ENCODE measurements at places on chromosomes 6 and 20.

GRCh38 chr6:41492261-41492891 lies 53.8 kb upstream of the FOXP4 start:
- no peak for DNase-seq

DNA sequence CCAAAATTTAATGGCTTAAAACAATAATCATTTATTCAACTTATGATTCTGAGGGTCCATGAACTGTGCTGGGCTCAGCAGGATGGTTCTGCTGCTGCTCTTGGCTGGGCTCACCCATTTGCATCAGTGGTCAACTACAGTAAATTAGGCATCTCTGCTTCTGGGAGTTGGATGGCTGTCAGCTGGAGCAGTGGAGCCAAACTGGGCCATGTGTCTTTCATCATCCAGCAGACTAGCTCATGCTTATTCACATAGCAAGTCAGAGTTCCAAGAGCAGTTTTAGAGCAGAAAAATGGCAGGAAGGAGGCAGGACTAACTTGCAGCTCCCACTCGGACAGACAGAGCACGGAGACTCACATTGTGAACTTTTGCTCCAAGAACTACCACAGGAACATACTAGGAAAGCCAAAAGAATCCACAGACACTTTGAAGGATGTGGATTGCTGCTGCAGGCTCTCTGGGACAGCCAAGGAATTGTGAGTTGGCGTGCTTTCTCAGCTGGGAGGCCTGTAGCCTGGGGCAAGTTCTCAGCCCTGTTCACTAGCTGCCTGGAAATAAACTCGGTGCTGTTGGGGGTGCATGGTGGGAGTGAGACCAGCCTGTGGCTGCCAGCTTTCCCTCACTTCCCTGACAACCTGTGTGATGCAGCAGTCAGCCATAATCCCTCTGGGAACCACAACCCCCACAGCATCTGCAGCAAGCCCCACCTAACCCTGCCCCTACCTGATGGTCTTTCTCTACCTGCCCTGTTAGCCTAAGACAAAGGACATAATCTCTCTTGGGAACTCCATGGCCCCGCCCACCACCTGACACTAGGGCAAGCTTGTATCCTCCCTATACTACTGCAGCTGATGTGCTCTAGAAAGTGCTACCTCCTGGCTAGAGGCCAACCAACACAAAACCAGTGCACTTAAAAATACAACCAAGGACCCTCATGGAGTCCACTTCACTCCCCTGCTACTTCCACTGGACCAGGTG lies 129.0 kb downstream of the JPH2 start:
- no peak for DNase-seq

DNA sequence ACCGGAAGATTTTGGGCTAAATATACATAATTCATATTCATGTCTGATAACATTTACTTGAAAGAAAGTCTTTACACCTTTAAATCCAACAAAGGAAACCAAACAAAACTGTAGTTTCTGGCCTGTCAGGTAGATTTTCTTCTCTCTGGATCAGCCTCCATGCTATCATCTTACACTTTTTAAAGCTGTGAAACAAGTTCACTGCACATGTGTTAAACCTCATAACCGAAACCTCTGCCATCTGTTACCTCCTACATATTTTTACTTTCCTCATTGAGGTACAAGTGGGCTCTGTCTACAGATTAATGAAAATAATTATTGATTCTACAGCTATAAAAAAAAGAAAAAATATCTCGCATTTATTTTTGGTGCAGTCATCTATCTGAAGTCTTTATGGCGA lies 149.9 kb downstream of the RALGAPA2 start:
- no peak for DNase-seq

- no peak for DNase-seq
Observed at GRCh38 chr6:87628881-87629280, 38.9 kb downstream of the ORC3 start.

- no peak for DNase-seq
Observed at GRCh38 chr6:137846274-137846673, 20.8 kb upstream of the TNFAIP3 start.

- no peak for DNase-seq
Observed at GRCh38 chr6:8139451-8139850, 37.1 kb upstream of the EEF1E1 start.

- no peak for DNase-seq
Observed at GRCh38 chr6:152721956-152722355, 24.3 kb downstream of the MYCT1 start.

GRCh38 chr6:27136978-27137814 lies 110.3 kb upstream of the PRSS16 start:
- DNase-seq, result no peak

DNA sequence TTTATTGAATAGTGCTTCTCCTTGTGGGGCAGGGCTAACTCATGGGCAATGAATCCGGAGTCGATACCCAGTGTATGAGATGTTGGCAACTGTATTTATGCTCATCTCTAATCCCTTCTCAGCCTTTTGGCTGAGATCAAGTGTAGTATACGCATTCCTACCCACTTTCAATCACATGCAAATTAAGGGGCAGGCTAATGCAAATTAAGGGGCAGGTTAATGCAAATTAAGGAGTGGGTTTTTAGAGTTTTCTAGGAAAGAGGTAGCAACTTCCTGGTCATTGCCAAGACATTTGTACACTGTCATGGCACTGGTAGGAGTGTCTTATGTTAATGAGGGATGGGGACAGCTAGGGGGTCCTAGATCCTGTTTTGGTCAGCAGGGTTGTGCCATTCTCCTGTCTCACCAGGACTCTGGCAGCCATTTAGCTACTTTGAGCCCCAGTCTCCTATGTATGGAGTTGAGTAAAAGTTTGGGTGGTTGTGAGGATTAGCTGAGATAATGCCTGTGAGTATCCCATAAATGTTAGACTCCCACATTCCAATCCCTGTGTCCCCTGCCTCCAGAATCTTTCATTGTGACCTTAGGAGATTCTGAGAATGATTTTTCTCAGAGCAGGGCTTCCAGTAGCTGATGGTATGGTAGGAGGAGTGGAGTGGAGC lies at the start of gene CNBD2:
Gene CNBD2, plus strand, starts transcription at position 612 of the 662 bp plus-strand sequence. CDS start 173 bp downstream, outside the sequence.
- no peak for DNase-seq

DNA sequence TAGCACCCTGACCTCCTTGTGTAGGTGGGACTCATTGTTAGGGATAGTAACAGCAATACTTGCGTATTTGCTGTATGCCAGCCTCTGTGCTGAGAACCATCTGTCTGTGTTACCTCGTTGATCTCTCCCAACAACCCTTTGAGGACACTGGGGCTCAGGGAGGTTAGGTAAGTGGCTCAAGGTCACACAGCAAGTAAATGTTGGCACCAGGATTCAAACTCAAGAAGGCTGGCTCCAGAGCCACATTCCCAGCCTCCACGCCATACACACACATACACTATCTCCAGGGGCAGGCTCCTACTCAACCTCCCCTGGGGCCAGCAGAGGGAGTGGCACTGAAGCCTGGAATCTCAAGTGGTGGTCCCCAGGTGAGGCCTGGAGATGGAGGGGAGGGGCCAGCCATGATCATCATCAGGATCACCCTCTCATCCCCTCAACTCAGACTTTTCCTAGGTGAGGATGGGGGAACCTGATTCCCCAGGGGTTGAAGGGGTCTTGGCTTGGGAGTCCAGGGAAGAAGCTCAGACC lies 109.4 kb downstream of the DLGAP4 start:
- no peak for DNase-seq

DNA sequence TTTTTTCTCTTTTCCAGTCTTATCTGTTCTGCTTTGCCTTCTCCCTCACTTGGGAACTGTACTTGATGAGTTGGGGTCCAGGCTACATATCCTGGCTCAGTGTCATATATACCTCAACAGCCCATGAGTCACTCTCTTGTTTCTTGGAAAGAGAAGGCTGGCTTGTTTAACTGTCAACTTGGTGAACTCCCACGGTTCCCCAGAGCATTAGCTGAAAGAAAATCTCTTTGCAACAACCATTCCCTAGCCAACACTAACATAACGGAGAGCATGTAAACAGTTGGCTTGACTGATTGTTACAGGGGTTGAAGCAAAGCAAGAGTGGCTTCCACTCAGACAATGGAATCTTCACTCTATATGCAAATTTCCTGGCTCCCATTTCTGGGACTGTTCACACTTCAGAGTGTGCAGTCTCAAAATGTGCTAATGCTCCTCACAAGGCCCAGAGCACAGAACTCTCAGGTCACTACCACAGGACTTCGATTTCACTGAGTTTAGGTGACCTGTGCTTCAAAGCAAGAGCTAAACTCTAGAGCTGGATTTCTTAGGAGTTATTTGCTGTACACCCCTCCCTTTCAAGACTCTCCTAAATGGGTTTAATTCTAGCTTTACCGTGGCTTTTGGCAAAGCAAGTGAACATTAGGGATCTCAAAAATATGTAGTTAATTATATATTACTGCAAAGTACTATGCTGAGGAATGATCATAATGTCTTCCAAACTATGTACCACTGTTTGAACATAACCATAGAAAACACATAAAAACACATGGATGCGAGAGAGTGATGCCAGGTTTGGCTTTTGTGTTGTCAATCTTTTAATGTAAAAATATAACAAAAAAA lies 609.8 kb downstream of the RFPL4B start:
- no peak for DNase-seq

DNA sequence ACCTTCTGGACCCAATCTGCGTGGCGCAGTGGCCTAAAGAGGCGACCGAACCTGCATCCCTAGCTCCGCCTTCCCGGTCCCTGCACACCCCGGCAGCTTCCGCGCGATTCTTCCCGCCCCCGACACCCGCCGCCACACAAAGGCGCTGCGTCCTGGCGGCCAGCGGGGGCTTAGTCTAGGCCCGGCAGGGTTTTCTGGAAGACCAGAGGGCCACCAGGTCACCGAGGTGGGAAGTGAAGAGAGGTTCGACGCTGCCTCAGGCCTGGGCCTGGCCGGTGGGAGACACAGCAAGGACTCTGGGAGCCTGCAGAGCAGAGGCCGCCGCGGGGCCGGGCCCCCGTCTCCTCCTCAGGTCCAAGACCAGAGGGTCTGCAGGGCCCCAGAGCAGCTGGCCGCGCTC lies 154.9 kb downstream of the OR2B2 start:
- DNase-seq, result peak; percentile 17

DNA sequence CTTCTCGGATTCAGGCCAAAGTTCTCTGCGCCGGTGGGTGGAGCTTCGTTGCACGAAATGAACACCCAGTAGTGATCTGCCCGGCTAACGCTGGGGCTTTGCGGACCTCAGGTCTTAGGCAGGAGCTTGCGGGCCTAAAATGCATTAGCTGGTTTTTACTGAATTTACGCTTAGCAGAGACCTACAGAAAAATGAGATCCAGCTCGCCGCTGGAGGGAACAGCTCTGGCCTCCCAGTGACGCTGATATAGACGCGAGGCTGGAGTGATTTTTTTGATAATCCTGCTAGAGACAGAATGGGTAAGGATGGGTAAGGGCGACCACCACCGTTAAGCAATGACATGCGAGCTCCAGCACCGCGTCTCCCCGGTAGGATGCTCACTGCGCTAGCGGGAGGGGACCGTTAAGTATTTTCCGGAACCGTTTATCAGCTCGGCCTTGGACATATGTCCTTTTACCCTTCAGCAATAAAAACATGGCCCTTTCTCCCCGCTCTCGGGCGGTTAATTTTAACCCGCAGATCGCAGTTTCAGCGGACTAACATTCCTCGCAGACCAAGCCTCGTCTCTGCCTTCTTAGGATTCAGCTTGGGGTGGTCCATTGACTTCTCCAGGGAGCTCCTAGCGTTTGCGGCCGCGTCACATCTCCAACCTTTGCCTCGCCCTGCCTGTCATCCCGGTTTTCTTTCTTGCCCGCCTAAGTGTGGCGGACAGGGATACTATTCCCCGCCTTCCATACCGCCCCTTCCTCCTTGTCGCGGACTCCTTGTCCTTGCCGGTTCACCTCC lies 109.3 kb downstream of the GPX5 start:
- DNase-seq, result no peak

DNA sequence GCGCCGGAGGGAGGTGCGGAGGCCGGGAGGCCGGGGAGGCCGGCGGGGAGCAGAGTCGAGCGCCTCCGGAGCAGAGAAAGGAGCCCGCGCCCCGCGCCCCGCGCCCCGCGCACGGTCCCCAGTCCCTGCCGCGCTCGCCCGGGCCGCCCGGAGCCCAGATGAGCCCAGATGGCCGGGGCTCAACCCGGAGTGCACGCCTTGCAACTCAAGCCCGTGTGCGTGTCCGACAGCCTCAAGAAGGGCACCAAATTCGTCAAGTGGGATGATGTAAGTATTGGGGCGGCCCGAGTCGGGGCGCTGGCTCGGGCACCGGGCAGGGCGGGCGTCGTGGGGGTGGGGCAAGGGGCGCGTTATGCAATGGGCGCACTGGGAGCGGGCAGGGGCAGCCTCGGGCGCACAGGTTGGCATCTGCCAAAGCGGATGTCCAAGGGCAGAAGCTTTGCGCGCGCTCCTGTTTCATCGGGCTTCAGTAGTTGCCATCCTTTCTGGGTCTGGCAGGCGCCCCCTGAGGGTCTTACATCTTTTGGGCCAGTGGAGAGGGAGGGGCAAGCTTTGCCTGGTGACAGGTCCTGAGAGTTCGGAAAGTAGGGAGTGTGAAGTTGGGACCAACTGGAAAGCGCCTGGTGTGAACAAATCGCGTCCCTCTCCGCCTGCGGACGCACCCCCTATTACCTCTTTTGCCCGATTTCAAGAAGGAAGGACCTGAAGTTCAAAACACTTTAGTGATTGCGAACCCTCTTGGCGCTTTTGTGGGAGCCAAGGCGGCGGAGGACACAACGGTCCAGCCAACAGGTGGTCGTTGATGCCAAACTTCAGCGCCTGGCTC lies 631 bp downstream of the PLCB1 start:
- DNase-seq, result no peak

GRCh38 chr20:52438326-52438963 lies 246.9 kb upstream of the ZFP64 start:
- no peak for DNase-seq

DNA sequence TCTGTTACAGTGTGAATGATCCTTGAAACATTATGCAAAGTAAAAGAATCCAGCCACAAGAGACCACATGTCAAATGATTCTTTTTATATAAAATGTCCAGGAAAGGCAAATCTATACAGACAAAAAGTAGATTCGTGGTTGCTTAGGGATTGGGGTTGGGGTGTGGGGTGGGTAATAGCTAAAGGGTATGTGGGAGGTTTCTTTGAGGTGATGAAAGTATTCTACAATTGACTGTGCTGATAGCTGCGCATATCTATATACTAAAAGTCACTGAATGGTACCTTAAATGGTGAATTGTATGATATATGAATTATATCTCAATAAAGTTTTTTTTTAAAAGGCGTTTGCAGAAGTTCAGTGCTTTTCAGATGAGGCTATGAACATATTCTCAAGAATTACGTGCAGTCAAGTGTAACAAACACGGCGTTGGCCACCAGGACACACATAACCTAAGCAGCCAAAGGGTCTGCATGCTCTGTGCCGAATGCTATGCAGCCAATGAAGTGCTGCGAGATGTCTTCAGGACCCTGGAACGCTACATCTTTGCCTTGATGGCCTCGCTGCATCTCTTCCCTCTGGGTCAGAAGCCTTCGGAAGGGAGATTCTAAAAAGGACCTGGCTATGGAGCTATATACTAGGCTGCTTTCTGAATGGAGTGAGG lies 96.9 kb downstream of the SCML4 start:
- DNase-seq, result no peak

GRCh38 chr20:37523911-37524700 lies 3.1 kb downstream of the NNAT start:
- no peak for DNase-seq

GRCh38 chr20:57717797-57718196 lies 8.0 kb upstream of the PMEPA1 start:
- DNase-seq, result no peak
